ENCODE measurements at places on chromosomes 4 and X. TPM values are rescaled to one million over a fixed set of nuclear protein-coding genes. Genes with fewer than 3 reads are reported as not detected.

GRCh38 chrX:24055043-24055356, 244 bp downstream of the EIF2S3 start:
- H3K4me3 ChIP-seq, result no peak overlapping the region
- DNase-seq, result no peak
- H3K27me3 ChIP-seq, result no peaks in the 10 kb centered on the region
- H3K4me1 ChIP-seq, result peaks cover 17% of the 10 kb centered on the region

DNA sequence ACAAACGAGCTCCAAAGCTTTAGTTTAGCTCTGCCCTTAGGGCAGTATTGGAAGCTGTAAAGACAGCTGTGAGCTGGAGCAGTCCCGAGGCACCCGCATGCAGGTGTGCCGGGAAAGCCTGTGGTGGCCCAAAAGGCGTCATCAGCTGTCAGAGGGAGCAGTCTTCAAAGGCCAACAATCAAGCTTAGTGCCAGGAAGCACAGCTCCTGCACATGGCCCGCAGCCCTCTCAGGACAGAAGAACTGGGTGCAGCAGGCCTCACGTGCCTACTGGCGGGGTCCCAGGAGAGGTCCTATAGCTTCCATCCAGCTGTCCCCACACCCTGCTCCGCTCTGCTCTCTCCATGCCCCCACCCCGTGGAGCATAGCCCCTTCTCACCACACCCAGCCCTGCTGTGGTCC, 92.2 kb upstream of the TRIM2 start:
- H3K4me3 ChIP-seq, result no peak overlapping the region
- H3K4me1 ChIP-seq, result peaks cover 5% of the 10 kb centered on the region
- H3K27me3 ChIP-seq, result peaks cover 6% of the 10 kb centered on the region
- peak; percentile 78 for DNase-seq
- H3K36me3 ChIP-seq, result no peaks in the 10 kb centered on the region

Gene FGA
- total RNA-seq, result not detected

DNA sequence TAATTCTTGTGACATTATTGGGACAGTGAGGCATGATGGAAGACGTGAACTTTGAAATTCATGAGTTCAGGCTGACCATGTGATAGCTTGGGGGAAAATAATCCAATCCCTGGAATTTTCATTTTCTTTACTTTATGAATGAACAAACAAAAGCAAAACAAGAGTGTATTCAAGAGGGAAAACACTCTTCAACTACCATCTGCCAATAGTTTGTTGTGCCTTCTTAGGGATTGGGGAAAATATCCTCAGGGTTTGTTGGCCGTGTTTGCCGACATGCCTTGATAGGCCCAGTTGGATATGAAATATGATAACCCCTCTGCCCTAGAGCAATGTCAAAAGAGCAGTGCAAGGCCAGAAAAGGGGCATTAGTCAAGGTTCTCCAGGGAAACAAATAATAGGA, 80.8 kb upstream of the CLNK start:
- H3K4me1 ChIP-seq, result peaks cover 47% of the 10 kb centered on the region
- H3K27ac ChIP-seq, result no peak overlapping the region
- no peaks in the 10 kb centered on the region for H3K27me3 ChIP-seq
- no peak for DNase-seq
- no peak overlapping the region for H3K4me3 ChIP-seq
- no peaks in the 10 kb centered on the region for H3K36me3 ChIP-seq

- no peaks in the 10 kb centered on the region for H3K27me3 ChIP-seq
- peak overlapping the region; percentile 86 for H3K27ac ChIP-seq
- H3K4me3 ChIP-seq, result no peak overlapping the region
- H3K36me3 ChIP-seq, result no peaks in the 10 kb centered on the region
These were observed 192.3 kb upstream of the ANKRD50 start for GRCh38 chr4:124904723-124905388.

Gene MGARP
- total RNA-seq, result 5.2 TPM

- peak overlapping the region; percentile 91 for H3K27ac ChIP-seq
- DNase-seq, result no peak
- peaks cover 48% of the 10 kb centered on the region for H3K36me3 ChIP-seq
- H3K27me3 ChIP-seq, result no peaks in the 10 kb centered on the region
- H3K4me3 ChIP-seq, result peak overlapping the region; percentile 56
- peaks cover 91% of the 10 kb centered on the region for H3K4me1 ChIP-seq
These were observed 7.9 kb downstream of the PDLIM5 start for GRCh38 chr4:94459462-94460161.

DNA sequence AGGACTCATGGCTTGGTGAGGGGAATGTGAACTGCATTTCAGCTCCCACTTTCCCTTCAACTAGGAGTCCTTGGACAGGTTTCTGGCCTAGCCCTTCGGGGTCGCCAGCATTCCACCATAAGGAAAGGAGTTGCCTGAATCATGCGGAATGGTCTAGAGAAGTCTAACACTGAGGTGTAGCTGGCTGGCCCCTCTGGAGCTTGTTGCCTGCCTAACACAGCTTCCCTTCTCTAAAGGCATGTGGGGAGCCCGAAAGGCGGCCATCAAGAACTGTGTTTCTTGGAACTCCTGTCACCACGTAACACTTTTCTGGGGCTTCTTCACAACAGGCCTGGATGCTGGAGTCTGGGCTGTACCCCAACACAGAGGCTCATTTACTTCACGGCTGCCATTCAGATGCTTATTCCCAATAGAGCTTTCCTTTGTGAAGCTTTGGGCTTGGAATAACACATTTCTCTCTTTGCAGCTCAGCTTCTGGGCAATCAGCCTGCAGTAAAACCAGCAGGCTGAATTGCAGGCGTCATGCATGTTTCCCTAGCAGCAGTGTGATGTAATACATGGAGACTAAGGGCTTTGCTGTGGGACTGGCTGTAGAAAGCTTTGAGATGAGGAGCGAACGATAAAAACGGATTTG, 5.4 kb downstream of the GABRQ start:
- H3K27ac ChIP-seq, result no peak overlapping the region
- H3K4me1 ChIP-seq, result no peaks in the 10 kb centered on the region
- H3K4me3 ChIP-seq, result no peak overlapping the region
- peaks cover 10% of the 10 kb centered on the region for H3K27me3 ChIP-seq
- no peaks in the 10 kb centered on the region for H3K36me3 ChIP-seq

Gene PAGE1
- total RNA-seq, result not detected

GRCh38 chr4:61545902-61546480, 345.9 kb downstream of the ADGRL3 start:
- peaks cover 3% of the 10 kb centered on the region for H3K36me3 ChIP-seq
- H3K27ac ChIP-seq, result no peak overlapping the region
- H3K4me1 ChIP-seq, result peaks cover 3% of the 10 kb centered on the region

DNA sequence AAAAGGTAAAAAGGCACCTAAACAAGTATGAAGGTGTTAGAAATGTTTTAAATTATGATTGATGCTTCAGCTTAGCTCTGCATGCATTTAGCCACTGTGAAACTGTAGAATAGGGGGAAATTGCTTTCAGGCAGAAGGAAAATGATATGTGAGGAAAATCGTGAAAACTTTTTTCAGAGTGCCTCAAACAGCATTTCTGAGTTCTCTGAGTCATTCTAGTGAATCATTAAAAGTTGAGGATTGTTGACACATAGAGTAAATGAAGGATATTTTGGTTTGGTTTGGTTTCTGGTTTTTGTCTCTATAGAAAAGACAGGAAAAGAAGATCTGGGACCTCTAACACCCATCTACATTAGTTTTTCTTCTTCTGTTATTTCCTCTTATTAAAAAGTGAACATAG, 332.5 kb upstream of the TRAM1L1 start:
- H3K27ac ChIP-seq, result peak overlapping the region; percentile 29
- no peaks in the 10 kb centered on the region for H3K27me3 ChIP-seq
- no peaks in the 10 kb centered on the region for H3K36me3 ChIP-seq
- no peak overlapping the region for H3K4me3 ChIP-seq
- H3K4me1 ChIP-seq, result peaks cover 6% of the 10 kb centered on the region

GRCh38 chrX:81202456-81202819, 536 bp downstream of the SH3BGRL start:
- no peaks in the 10 kb centered on the region for H3K27me3 ChIP-seq
- peak overlapping the region; percentile 96 for H3K27ac ChIP-seq
- H3K4me3 ChIP-seq, result peak overlapping the region; percentile 96
- H3K36me3 ChIP-seq, result peaks cover 3% of the 10 kb centered on the region

Gene FHDC1
- total RNA-seq, result 22.3 TPM

Gene ESX1
- total RNA-seq, result not detected

GRCh38 chrX:2243913-2244460, 256.8 kb downstream of the DHRSX start:
- H3K4me3 ChIP-seq, result no peak overlapping the region
- no peak for DNase-seq
- peaks cover 2% of the 10 kb centered on the region for H3K4me1 ChIP-seq
- no peak overlapping the region for H3K27ac ChIP-seq
- H3K27me3 ChIP-seq, result no peaks in the 10 kb centered on the region
- H3K36me3 ChIP-seq, result peaks cover 9% of the 10 kb centered on the region

Gene CYTL1
- total RNA-seq, result 82.4 TPM

GRCh38 chrX:104319346-104319745, 64.6 kb upstream of the ESX1 start:
- no peak overlapping the region for H3K4me3 ChIP-seq
- no peaks in the 10 kb centered on the region for H3K27me3 ChIP-seq
- no peaks in the 10 kb centered on the region for H3K36me3 ChIP-seq
- H3K27ac ChIP-seq, result no peak overlapping the region
- no peak for DNase-seq
- H3K4me1 ChIP-seq, result no peaks in the 10 kb centered on the region

DNA sequence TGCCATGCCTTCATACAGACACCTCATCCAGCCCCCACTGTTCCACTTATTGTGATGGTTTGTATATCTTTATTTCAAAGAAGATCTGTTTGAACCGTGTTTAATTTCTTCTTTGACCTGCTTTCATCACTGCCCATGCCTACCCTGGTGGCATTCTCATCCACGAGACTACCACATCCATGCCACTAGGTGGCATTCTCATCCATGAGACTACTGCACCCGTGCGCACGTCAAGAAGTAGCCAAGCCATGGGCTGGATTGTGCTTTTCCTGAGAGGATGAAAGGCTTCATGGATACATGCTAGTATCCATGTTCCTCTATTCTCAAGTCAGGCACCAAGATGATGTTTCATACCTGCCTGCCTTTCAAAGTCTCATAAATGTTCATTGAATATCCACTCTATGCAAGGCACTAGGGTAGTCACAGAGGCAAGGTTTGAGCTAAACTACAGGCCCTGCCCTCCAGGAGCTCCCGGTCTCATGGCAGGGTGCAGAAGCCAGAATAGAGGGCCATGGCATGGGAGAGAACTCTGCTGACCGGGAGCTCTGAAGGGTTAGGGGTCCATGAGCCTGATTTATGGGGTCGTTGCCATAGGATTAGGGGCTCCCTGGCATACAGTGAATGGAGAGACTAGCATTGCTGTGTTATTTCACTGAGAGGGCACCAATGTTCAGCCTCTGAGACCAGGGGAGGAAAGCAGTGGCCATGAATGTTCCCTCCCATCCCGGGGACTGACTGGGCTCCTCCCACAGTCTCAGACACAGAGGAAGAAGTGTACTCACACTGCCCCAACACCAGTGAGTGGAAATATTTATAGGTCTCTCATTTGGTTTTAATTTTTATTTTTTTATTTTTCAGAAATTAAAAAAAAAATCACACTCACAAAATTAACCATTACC, 24.8 kb upstream of the EOLA2 start:
- DNase-seq, result no peak
- peaks cover 33% of the 10 kb centered on the region for H3K4me1 ChIP-seq
- H3K27me3 ChIP-seq, result no peaks in the 10 kb centered on the region

- H3K27ac ChIP-seq, result peak overlapping the region; percentile 89
- no peak overlapping the region for H3K4me3 ChIP-seq
- H3K4me1 ChIP-seq, result peaks cover 85% of the 10 kb centered on the region
These were observed 149.2 kb downstream of the CBR4 start for GRCh38 chr4:168860827-168861226.

Gene KLKB1
- not detected for total RNA-seq

GRCh38 chrX:9416562-9417348, 48.1 kb upstream of the TBL1X start:
- DNase-seq, result no peak
- no peak overlapping the region for H3K4me3 ChIP-seq
- H3K27me3 ChIP-seq, result no peaks in the 10 kb centered on the region

Gene CCDC149
- 17.2 TPM for total RNA-seq

DNA sequence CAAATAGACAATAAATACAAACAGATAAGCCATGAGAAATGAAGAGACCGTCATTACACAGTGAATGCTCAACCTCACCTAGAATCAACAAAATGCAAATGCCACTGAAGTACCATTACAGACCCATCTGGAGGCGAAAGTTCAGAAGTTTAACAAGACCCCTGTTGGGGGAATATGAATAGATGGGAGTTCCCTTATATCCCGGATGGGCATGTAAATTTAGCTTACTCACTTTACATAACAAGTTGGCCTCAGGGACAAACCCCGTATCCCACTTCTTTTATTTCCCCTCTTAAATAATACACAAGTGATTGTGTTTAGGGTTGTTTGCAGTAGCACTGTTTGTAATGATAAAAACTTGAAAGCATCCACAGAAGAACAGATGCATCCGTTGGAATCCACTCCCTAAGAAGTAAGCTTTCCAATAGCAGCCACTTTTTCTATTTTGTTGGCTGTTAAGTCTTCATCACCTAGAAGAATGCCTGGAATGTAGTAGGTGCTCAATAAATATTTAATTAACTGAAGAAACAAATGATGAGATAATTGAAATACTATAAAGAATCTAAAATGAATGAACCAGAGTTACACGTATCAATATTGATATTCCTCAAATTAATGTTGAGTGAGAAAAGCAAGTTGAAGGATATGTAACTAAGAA, 1076.3 kb upstream of the TENM3 start:
- H3K27ac ChIP-seq, result no peak overlapping the region
- H3K36me3 ChIP-seq, result no peaks in the 10 kb centered on the region
- H3K4me1 ChIP-seq, result no peaks in the 10 kb centered on the region
- H3K27me3 ChIP-seq, result peaks cover 8% of the 10 kb centered on the region
- no peak for DNase-seq
- no peak overlapping the region for H3K4me3 ChIP-seq

DNA sequence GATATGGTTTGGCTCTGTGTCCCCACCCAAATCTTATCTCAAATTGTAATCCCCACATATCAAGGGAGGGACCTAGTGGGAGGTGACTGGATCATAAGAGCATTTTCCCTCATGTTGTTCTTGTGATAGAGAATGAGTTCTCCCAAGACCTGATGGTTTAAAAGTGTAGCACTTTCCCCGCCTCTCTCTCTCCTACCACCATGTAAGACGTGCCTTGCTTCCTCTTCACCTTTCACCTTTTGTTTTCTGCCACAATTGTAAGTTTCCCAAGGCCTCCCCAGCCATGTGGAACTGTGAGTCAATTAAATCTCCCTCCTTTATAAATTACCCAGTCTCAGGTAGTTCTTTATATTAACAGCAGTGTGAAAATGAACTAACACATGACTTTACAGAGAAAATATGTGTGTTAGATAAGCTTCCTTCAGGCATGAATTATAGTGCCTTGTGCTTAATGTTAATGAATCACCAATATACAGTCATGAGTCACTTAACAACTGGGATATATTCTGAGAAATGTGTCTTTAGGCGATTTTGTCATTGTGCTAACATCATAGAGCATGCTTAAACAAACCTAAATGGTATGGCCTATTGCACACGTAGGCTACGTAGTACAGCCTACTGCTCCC, 37.9 kb downstream of the PDGFC start:
- H3K27me3 ChIP-seq, result no peaks in the 10 kb centered on the region
- H3K4me3 ChIP-seq, result no peak overlapping the region
- H3K27ac ChIP-seq, result peak overlapping the region; percentile 52
- H3K4me1 ChIP-seq, result peaks cover 29% of the 10 kb centered on the region

GRCh38 chr4:102642631-102643298, 118.0 kb downstream of the MANBA start:
- no peak for DNase-seq
- peaks cover 22% of the 10 kb centered on the region for H3K36me3 ChIP-seq
- no peak overlapping the region for H3K4me3 ChIP-seq
- H3K27me3 ChIP-seq, result no peaks in the 10 kb centered on the region
- H3K4me1 ChIP-seq, result no peaks in the 10 kb centered on the region

Gene SLC6A14
- not detected for total RNA-seq

Gene TMEM35A
- 1.8 TPM for total RNA-seq

Gene BTK
- total RNA-seq, result not detected

All from osteocyte (in vitro differentiated cells).